ENCODE measurements at places on chromosomes 4 and X.

DNA sequence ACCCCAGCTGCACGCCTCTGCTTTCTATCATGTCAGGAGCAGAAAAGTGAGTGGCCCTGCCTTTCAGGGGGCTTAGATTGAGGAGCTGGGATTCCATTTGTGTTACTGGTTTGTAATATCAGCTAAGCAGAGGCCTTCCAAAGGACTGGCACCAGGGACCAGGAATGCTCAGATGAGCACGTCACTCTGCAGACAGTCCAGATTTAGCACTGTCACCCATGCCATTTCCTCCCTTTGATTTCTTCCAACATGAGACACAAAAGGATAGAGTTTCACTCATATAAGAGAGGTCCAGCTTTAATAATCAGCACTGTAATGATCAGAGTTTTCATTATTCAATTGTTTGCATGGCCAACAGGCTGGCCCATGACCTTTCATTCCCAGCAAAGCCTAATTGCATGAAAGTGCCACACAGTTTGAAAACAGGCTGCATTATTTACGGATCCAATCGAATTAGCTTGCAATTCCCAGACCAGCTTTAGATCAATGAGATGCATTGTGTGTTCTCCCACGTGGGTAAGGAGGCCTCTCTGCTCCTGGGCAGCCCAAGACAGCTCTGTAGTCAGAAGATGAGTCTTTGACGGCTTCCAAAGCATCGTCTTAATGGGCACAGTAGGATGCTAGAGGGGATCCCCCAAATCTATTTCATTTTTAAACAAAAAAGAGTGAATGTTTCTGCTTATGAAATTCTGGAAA, 9.8 kb upstream of the SLC2A9 start:
- no peak for DNase-seq

GRCh38 chrX:40167233-40167849, 69.6 kb upstream of the BCOR start:
- no peak for DNase-seq

- DNase-seq, result peak; percentile 4
Observed at GRCh38 chr4:42415281-42415680, 18.0 kb downstream of the SHISA3 start.

DNA sequence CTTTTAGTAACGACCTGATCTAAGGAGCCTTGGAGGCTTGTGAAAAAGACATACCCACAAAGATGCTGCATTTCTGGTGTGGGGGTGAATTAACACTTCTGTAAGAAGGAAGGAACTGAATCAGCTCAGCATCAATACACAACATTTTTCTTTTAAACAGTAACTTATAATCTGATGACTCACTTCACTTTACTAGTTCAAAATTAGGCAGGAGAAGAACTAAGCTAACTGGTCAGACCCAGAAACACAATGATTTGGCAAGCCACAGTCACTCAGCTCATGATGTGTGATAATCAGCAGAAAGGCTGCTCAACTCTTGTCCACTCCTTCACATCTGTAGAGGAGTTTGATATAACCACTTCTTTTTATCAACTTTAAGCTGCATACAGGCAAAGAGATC, 4.6 kb downstream of the MMAA start:
- no peak for DNase-seq

DNA sequence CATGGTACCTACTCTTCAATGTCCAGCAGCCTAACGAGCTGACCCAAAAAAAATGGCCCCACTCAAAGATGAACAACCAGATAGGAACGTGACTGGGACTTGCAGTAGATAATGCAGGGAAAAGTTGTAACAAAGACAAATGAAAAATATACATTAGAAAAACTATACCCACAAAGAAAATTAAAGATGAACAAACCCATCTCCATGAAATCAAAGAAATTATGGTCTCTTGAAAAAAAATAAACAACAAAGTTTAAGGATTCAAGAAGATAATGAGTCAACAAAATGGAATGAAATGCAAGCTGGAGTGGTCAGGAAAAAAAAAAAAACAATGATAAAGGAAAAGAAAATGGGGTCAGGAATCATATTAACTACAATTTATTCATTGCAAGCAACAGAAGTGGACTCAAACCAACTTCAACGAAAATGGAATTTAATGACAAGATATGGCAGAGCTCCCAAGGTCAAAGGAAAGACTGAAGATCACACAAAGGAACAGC, 309.8 kb upstream of the GALNT7 start:
- no peak for DNase-seq

All from BJ (cell line).